GM12865 (cell line): ENCODE measurements at places on chromosomes 11 and 22.
A peak's percentile ranks its signal among the peaks of the same experiment; 100 is the strongest.

- no peak for DNase-seq
These were observed 80.0 kb downstream of the CTTN start for GRCh38 chr11:70478166-70478890.

GRCh38 chr11:35555488-35555887, 30.1 kb upstream of the PAMR1 start:
- DNase-seq, result no peak

DNA sequence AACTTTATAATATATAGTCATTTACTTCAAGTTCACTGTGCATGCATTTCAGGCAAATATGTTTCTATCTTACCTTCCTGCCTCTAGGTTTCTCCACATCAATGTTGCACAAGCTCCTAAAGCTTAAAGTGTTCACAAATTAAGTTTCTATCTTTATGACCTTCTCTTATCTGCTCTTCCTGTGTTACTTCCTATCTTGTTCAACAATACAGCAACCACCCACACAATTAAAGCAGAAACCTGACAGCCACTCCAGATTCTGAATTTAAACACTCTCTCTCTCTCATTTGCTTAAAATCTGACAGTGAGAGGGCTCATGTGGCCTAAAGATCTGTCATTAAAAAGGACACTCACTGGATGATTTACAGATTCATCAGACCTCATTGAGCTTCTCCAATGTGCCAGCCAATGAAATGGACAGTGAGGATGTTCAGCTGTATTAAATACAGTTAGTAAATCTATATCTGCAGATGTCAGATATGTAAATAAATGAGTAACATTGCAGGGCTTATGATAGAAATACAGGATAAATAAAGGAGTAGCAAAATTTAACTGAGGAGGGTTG, 10.9 kb downstream of the PDGFD start:
- DNase-seq, result peak; percentile 7

DNA sequence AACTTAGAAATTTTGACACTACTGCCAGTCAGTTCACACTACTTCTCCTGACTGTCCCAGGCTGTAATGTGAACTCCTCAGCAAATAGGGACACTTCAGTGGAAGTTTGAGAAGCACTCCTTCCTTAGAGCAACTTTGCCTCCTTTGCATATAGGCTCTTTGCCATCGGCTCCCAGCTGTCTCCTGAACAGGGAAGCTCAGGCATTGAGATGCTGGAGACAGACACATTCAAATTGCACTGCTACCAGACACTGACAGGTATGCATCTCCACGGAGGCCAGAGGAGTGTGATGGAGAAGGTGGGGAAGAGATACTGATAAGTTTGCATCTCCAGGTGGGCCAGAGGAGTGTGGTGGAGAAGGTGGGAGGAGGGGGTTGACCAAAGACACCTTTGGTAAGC, 1.4 kb downstream of the TRAPPC4 start:
- no peak for DNase-seq

GRCh38 chr11:108218912-108219783, 3.3 kb downstream of the NPAT start:
- no peak for DNase-seq

DNA sequence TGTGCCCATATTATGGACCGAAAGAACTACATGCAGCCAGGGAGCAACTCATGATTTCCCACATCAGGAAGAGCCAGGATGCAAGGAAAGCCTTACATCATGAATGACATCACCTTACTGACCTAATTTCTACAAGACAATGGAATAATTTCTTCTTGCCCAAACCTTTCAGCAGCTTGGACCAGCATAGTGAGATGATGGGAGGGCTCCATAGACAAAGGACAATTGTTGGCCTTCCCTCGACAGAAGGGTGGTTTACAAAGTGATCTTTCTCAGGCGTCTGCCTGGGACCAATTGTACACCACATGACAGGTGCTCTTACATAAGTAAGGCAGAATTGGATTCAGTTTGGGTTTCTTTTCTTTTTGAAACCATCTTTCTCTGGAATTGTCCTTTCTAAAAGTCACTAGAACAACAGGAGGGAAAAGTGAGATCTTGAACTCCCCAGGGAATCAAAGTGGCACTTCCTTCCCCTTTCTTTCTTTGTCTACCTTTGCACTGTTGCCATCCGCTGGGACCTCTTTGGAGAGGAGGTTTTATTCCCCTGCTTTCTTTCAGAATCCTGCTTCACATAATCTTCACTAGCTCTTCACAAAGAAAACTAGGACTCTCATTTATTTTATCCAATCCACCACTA, 51.7 kb upstream of the PAK1 start:
- no peak for DNase-seq

- no peak for DNase-seq
These were observed 1007.7 kb downstream of the BRD1 start for GRCh38 chr22:48819961-48820360.

GRCh38 chr11:59079086-59079485, 7.0 kb upstream of the GLYATL1B start:
- DNase-seq, result no peak

- peak; percentile 62 for DNase-seq
These were observed 84.0 kb upstream of the RCN1 start for GRCh38 chr11:32006799-32007388.

DNA sequence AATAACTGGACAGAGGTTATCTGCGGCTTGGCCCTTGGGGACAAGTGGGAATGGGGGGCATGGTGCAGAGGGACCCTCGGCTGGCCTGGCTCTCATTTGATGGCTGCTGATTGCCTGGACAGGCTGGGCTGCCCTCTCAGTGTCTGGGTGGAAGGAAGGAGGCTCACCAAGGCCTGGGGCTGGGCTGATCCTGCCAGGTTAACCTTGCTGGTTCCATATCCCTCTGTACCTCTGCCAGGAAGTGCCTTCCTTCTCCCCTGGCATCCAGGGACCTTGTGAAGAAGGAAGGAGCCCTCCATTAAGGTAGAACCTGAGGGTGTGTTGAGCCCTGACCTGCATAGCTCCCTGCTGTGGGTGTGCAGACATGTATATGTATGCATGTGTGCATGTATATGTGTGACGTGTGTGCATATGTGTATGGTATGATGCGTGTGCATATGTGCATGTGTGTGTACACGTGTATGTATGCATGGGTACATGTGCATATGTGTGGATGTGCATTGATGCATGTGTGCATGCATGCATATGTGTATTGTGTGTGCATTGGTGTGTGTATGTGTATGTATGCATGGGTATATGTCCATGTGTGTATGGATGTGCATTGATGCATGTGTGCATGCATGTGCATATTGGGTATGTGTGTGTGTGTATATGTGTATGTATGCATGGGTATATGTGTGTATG, 433.9 kb downstream of the TBC1D22A start:
- no peak for DNase-seq

- no peak for DNase-seq
These were observed 110.8 kb upstream of the TMEM45B start for GRCh38 chr11:129704831-129705230.

DNA sequence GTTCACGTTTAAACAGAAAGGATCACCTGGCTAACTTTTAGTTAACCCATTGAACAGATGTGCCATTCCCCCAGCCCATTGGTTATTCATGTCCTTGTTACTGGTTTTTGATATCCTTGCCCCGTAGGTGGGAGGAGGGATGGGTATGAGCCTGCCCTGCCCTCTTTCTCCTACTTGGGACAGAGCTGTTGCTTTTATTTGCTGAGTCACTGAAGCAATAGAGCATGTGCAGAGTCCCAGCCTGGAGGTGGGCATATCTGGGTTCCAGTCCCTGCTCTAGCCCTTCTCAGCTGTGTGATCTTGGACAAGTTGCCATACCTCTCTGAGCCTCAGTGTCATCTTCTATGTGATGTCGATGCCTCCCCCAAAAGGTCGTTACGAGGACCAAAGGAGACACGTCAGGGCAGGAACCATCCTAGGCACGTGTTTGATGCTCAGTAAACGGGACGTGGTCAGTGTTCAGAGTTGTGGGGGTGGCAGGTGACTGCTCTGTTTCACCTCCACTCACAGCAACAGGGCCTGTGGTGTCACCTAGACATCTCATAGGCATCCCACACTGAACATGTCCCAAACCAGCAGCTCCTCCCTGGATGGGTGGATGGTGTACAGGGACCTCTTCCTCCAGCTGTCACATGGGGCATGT, 61.0 kb downstream of the BMAL1 start:
- DNase-seq, result no peak

GRCh38 chr11:114171257-114172054, 111.9 kb downstream of the ZBTB16 start:
- no peak for DNase-seq

- no peak for DNase-seq
These were observed 207.7 kb downstream of the CEP164 start for GRCh38 chr11:117535201-117535849.
